T-cell (primary cell): ENCODE measurements at places on chromosomes 5 and 9.

DNA sequence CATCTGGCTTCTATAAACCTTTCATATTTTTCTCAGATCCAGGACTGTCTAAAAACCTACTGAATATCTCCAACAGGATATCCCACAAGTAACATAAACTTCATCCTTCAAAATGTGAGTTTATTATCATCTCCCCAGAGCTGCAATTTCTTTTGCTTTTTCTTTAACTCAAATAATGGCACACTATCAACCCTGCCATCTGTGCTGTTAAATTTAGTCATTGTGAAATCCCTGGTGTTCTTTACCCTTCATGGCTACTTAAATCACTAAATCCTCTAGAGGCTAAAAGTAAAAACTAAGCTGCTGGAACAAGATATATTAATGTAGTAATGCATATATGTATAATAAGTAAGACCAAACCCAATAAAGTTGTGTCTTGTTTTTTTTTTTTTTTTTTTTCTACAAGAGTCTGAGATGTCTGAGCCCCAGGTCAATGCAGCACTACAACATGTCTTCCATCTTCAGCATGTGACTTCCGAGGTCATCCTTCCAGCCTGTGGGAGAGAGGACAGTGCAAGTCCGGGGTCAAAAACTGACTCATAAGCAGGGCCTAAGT lies 362.9 kb downstream of the ADGRV1 start:
- no peak for DNase-seq

DNA sequence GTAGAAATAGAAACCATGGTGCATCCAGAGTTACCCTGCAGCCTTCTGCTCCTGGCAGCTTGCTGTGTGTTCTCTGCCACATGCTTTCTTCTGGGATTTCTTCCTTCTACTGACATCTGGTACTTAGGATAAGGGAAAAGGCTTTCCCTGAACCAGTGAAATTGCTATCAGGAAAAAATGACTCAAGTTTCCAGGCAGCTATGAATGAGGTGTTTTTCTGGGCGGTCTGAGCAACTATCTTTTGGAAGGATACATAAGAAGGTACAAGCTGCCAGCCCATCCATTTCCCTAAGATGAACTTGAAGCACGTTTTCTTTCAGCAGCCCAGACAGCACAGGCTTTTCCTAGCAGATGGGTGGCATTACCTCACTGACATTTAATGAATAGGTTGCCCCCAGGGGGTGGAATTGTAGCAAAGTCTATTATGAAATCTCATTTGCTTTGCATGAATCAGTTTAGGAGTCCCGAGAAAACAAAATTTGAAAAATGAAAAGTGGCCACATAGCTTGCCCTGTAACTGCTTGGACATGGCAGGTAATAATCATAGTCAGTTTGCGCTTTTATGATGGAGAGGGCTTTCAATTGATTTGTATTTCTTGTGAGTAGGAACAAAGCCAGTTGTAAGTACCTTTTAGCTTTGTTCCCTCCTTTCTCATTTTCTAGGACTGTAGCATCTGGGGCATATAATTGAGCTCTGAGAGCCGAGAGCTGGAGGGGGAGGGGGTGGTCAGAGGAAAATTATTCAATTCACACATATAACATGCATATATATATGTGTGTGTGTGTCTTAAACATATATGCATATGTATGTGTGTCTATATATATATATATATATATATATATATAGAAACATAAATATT lies 108.5 kb downstream of the C9orf152 start:
- DNase-seq = no peak

- DNase-seq = peak; percentile 61
These were observed 14.4 kb upstream of the SCGB3A1 start for GRCh38 chr5:180605554-180606214.

- DNase-seq = no peak
These were observed 20.3 kb upstream of the TTC33 start for GRCh38 chr5:40775846-40776657.
